Hypothalamus (tissue), 51 donors: ENCODE measurements at places on chromosomes 13 and 19.

DNA sequence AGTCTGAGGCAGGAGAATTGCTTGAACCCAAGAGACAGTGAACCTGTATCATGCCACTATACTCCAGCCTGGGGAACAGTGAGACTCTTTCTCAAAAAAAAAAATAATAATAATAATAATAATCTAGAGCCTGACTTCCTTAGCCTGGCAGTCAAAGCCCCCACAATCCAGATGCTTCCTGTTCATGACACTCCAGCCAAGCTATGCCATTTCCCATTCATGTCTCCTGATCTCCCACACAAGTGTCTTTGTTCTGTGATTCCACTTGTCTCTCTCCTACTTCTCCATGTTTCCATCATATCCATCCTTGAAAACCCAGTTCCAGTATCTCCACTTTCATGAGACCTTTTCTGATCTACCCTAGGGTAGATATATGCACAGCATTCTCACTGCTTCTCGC lies 150.7 kb downstream of the FOXO1 start:
- DNase-seq, result no peak

DNA sequence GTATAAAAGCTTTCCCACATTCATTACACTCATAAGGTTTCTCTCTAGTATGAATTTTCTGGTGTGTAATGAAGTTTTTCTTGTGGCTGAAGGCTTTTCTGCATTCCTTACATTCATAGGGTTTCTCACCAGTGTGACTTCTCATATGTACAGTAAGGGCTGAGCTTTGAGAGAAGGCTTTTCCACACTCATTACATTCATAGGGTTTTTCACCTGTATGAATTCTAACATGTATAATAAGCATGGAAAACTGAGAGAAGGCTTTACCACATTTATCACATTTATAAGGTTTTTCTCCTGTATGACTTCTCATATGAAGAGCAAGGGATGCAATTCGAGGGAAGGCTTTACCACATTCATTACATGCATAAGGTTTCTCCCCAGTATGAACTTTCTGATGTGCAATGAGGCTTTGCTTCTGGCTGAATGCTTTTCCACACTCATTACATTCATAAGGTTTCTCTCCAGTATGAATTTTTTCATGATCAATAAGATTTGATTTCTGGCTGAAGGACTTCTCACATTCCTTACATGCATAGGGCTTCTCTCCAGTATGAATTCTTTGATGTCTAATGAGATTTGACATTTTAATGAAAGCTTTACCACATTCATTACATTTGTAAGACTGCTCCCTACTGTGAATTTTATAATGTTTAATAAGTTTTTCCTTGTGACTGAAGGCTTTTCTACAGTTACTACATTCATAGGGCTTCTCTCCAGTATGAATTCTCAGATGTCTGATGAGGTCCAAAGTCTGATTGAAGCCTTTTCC lies 42.6 kb downstream of the ZNF527 start:
- no peak for DNase-seq

DNA sequence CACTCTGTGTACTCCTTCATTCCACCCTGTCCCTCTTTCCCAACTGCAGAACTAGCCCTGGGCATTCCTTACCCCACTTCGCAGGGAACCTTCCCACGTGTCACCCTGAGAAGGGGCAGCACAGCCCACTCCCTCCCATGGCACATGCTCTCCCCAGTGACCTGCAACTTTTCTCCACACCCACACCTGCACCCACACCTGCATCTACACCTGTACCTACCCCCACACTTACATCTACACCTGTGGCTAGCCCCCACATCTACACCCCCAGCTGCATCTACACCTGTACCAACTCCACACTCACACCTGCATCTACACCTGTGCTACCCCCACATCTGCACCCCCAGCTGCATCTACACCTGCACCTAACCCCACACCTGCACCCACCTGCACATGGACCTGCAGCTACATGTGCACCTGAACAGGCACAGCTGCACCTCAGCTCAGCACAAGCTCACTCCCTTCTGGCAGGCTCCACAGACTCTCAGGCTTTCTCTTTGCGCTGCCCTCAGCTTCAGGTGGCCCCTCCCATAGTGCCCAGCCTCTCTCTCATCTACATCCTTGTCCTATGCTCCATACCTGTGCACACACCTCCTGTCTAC lies 234.1 kb downstream of the TUBA3C start:
- no peak for DNase-seq

DNA sequence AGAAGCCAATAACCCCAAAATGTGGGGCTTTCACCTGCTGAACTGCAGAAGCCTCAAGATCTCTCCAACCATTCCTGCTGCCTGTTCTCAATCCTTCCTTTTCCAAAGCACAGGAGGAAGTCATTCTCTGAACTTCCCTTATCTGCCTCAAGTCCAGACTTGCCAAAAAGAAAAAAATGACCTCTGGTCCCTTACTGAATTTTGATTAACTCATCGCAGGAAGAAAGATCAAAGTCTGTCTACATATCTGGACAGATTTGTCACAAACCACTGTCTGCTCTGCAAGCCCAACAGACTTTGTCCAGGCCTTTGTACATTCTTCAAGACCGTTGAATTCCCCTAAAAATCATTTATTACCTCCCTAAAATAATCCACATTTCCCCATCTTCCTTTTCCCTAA lies 126.5 kb upstream of the NBEA start:
- no peak for DNase-seq

GRCh38 chr13:59771272-59771671 lies 392.5 kb downstream of the DIAPH3 start:
- no peak for DNase-seq

GRCh38 chr19:31347828-31348392 lies 1.3 kb downstream of the TSHZ3 start:
- DNase-seq, result no peak

- no peak for DNase-seq
Observed at GRCh38 chr19:2056837-2057192, 5.8 kb upstream of the MKNK2 start.

GRCh38 chr13:23805821-23806220 lies 83.4 kb downstream of the MIPEP start:
- DNase-seq, result no peak

GRCh38 chr19:19445911-19446361 lies 40.5 kb downstream of the GATAD2A start:
- DNase-seq, result no peak

- no peak for DNase-seq
Observed at GRCh38 chr13:46119883-46120614, 15.2 kb upstream of the CPB2 start.
